ENCODE measurements at places on chromosomes 5 and 9.
A peak's percentile ranks its signal among the peaks of the same experiment; 100 is the strongest.

GRCh38 chr5:59296317-59297264 lies 596.9 kb downstream of the PDE4D start:
- peak; percentile 68 for DNase-seq

DNA sequence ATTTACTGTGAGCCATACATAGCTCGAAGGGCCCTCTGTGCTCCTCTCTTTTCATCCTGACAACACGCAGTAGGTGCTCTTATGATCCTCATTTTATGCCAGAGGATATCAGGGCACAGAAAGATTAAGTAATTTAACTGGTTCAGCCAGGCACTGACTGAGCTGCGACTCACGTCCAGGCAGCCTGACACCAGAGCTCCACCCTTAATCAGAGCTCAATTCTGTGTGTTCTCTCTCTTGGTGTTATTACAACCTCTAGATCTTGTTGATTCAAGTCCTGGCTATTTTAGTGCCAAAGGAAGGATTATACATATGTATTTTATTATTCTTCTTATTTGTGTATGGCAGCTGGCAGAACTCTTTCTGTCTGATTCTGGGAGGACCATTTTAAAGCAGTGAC lies 59.7 kb downstream of the OSMR start:
- DNase-seq: no peak

DNA sequence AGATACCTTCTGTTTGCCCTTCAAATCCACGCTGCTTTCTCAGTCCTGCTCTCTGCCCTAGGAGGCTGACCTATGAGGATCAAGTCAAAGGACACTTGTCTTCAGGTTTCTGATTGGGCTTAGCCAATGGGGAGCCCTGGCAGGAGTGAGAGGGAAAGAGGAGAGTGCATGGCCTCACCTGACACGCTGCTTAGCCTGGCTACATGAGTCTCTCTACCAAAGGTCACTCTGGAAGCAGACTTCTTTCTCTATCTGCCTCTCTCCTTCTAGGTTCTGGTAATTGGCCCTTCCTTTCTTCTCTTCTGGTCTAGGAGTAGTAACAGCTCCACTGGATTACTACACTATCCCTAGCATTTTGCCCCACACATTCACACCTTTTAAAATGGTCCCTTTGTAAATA lies 13.1 kb downstream of the ARSB start:
- no peak for DNase-seq

DNA sequence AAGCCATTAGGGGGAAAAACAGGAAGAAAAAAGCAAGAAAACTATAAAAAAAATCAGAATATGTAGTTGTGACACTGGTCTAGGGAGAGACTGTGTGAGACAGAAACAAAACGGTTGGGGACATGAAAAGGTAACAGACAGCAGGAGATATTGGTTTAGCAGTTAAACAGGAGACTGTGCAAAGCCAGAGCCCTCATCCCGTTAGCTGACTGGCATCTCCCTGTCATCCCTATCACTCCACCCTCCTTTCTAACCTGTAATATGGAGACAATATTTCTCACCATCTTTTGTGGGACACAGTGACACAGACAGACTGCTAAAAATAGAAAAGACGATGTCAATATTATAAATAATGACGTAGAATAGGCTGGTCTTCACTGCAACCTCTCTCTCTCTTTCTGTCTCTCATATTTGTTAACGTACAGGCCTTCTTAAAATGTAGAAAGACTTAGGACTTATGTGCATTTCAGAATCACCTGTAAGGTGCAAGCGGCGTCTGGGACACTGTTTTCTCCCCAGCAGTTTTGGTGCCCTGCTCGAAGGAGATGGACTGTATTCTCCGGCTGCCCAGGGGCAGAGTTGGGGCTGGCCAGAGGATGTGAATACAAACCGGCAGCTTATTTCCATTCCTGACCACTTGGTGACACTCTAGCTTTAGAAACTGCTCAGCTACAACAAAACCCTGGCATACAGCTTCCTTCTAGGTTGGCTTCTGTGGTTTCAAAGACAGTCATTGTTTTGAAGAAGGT lies 190.6 kb downstream of the MAT2B start:
- DNase-seq: peak; percentile 85

DNA sequence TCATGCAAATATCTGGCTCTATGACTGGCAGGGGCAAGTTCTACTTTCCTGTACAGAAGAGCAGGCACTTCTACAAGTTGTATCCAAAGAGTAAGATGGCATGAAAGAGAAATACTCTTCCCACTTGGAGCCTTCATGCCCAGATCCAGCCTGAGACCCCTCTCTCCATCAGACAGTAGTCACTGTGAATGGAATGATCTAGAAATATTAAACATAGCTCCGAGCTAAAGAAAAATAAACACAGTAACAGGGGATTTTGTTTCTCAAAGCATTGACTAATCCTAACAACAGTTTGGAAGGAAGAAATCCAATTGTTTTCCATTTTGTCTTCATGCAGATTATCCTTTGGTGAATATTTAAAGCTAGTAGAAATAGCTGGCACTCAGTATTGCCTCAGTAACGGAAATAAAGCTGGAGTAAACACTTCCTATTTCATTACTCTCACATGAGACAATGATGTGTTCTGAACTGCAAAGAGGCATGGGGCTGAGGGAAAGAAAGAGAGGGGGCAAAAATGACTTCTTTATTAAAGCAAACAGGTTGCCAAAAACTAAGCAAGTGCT lies 100.0 kb downstream of the SEMA5A start:
- DNase-seq: no peak

DNA sequence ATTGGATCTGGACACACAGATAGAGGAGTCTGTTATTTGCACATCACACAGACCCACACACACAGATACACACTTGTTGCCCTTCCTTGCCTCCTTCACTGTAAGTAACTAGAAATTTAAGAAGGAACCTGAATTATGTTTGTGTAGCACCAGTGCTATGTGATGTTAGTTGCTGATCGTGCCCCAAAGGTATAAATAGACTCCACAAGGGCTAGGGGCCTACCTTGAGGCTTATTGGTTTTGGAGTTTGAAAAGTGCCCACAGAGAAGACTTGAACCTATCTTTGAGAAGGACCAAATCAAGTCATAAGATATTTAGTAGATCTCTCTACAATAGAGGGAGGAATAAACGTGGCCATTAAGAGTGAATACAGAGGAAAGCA lies 8.8 kb upstream of the TGFBI start:
- DNase-seq: no peak

GRCh38 chr5:51381761-51382474 lies 1.3 kb upstream of the ISL1 start:
- DNase-seq: no peak

GRCh38 chr9:132182314-132183091 lies 20.6 kb downstream of the NTNG2 start:
- DNase-seq: peak; percentile 77

- DNase-seq: no peak
Observed at GRCh38 chr9:14183001-14183400, 130.9 kb downstream of the NFIB start.

GRCh38 chr9:110916403-110916802 lies 121.9 kb downstream of the LPAR1 start:
- DNase-seq: no peak

GRCh38 chr5:88761269-88761850 lies 121.6 kb downstream of the MEF2C start:
- DNase-seq: no peak

DNA sequence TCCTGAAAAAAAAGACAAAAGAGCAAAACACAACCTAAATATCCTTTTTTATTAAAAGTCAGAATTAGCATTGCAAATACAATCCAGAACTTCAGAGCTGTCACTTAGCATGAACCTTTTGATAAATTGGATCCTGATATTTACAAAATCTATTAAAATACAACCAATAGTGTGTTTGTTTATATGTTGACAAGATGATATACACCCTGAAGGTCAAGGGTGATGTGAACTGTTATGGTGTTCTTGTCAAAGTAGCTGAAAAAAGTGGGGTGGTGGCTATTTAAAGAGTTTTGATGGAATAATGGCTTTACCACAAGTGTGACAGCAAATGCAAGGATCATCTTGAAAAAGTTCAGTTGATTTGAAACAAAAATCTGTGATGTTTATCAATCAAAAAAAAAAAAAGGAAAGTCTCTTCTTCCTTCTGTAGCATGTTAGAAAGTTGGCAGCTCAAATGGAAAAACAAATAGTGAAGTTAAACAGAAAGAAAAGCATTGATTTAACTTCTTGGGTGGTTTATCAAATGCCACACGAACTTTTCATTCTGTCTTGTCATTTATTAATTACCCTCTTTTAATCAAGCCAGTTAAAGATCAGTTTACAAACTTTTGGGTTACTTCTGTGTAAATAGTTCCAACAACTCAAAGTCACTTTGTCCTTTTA lies 44.5 kb downstream of the PRDM6 start:
- no peak for DNase-seq

DNA sequence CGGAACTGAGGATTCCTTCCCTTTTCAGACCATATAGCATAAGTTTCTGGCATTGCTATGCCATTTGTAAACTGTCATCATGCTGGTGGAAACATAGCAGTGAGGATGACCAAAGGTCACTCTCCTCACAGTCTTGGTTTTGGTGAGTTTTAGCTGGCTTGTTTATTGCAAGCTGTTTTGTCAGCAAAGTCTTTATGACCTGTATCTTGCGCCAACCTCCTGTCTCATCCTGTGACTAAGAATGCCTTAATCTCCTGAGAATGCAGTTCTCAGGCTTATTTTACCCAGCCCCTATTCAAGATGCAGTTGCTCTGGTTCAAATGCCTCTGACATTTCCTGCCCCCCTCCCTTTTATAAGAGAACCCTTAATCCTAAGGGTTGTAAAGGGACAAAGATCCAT lies 26.7 kb upstream of the GRIA1 start:
- DNase-seq: no peak

DNA sequence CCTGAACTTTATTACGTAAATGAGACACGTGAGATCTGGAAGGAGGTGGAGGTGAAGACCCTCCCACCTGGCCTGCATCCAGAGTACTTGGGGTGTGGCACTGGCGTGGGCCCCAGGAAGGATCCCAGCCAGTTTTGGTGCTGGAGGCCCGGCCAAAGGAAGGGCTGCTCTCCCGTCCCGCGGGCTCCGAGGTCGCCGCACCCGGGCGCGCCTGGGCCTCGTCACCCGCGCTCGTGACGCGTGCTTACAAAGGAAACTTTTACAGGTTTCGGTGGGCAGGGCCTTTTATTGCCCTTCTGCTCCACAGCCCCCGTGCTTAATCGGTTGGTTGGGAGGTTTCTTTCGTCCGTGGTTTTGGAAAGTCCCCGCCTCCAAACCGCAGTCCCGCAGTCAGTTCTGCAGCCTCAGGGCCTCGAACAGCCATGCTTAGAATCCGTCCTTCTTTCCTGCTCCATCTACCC lies 29.2 kb downstream of the CDKN2A start:
- no peak for DNase-seq
